ENCODE measurements at places on chromosomes 2 and 18.

DNA sequence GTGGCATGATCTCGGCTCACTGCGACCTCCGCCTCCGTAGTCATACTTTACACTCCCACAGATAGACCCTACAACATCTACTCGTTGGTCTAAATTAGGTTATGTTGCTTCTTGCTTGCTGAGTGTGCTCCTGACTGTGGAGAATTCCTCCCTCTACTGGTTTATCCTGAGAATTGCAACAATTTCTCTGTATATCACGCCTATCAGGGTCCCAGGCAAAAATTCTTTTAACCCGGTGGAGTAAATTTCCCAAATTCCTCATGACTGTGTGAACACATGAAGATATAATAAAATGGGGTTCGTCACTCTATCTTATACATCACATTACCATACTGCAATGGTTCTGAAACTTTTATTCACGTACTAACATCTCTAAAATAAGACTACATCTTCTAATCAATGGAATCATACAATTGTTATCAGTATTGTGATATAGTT, 156.7 kb downstream of the EVA1A start:
- DNase-seq: no peak

DNA sequence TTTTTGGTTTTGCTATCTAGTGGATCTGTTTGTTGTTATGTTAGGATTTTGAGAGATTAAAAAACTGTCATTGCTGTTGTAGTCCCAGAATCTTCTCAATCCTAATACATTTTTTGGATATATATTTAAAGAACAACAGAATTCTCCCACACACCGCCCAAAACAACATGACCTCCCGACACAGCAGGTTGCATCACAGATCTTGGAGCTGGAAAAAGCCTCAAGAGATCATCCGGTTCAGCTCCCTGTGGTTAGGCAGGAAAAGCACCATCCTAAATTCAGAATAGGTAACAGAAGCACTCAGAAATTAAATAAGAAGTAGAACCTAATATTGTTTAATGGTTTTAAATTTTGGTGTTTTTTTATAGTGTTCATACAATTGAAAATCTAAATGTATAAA, 251.4 kb upstream of the STON1 start:
- no peak for DNase-seq

GRCh38 chr2:216482640-216483039, 16.0 kb upstream of the RPL37A start:
- DNase-seq: no peak

- no peak for DNase-seq
Observed at GRCh38 chr2:149170156-149170555, 131.7 kb downstream of the LYPD6B start.

DNA sequence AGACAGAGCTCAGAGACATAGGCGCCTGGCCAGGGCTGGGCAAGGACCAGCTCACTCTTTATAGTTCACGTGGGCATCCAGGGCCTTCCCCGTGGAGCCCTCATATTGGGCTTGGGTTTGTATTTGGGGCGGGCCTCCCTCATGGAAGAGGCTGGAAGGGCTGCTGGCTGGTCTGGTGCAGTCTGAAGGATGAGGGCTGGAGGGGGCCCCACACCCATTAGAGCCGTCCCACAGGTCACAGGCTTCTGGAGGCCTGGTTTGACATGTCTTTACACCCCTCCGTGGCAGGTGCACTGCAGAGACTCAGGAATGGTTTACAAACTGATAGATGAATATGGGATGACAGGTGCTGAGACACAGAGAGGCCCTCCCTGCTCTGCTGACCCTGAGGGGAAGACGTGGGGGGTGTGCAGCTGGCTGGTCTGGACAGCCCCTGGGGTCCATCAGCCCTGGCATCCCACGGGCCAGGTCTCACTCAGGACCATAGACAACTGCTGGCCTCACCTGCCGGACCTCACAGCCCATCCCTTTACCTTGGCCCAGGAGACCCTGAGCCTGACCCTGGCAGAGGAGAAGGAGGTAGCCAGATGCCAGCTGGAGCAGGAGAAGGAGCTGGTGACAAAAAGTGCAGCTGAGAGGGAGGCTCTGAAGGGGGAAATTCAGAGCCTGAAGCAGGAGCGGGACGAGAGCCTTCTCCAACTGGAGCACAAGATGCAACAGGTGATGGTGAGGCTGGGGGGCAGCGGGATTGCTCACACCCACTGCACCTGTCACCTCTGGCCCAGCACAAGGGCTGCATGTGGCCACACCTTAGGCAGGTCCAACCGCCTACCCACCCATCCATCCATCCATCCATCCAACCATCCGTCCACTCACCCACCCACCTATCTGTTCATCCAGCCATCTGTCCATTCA, 43.9 kb downstream of the CROCC2 start:
- DNase-seq: peak; percentile 4

DNA sequence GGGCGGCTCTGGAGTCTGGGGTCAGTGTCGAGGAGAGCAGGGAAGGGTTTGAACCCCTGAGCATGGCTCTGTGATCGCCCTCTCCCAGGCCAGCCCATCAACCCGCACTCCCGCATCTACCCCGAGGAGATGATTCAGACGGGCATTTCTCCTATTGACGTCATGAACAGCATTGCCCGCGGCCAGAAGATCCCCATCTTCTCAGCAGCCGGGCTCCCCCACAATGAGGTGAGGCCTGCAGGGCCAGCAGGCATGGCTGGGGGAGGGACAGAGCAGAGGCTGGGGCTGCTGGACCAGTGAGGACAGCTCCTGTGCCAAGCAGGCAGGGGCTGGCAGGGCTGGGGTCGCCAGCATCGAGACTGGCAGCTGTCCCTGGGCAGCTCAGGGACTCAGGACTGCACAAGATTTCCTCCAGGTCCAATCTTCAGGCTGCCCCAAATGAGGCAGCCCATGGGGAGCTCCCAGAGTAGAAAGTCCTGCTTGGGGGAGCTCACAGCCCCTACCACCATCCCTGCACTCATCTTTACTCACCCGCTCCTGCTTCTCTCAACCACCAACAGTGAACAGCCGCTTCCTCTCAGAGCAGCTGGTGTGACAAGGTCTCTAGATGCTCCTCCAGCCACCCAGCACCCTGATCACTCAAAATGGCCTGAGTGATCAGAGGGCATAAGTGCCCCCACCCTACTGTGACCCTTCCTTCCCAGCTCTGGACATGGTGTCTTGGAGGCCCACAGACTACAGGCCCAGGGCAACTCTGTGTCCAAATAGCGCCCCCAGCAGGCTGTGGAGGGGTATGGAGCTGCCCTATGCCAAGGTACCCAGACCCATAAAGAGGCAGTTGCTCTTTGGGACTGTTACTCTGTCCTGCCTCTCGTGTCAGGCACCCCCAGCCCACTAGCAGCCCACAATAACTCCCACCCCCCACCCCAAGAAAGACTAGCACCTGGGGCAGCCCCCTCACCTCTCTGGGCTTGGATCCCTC, 18.3 kb upstream of the ANKRD53 start:
- DNase-seq: peak; percentile 12

- peak; percentile 6 for DNase-seq
Observed at GRCh38 chr2:137910641-137911040, 53.6 kb upstream of the HNMT start.

DNA sequence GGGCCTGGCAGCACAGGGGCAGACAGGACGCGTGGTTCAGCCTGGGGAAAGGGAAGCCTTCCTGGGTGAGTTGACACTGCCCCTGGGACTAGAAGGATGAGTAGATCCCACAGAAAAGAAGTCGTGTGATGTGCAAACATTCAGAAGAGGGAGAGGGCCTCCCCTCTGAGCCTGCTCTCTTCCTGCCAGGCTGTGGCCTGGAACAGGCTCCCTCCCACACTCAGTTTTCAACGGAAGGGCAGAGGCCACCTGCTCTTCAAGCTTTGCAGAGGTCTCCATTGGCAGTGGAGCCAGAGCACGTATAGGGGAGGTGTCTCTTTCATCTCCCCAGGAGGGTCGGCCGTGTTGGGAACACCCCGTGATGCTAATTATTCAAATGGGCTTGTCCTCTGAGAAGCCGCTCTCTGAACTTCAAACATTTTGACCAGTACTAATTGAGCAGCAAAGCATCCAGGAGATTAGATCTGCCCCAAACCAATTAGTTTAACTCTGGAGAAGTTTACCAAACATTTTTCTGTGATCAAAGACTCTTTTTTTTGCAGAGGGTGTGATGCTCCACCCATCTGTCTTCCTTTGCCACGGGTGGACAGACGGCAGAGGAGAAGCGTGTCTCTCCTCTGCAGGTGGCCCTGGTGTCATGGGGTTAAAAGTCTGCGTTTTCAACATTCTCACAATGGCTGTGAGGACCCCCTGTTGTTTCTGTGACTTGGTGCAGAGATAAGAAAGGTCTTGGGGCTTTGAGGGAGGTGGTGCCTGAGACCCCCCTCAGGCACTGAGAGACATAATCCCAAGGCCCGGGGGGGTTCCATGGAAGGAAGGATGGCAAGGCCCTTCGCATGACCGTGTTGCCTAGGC, 29.5 kb upstream of the ODC1 start:
- DNase-seq: no peak

- DNase-seq: no peak
Observed at GRCh38 chr18:2729757-2730156, 74.2 kb downstream of the SMCHD1 start.

- no peak for DNase-seq
Observed at GRCh38 chr2:219569635-219570034, 1.7 kb downstream of the OBSL1 start.

DNA sequence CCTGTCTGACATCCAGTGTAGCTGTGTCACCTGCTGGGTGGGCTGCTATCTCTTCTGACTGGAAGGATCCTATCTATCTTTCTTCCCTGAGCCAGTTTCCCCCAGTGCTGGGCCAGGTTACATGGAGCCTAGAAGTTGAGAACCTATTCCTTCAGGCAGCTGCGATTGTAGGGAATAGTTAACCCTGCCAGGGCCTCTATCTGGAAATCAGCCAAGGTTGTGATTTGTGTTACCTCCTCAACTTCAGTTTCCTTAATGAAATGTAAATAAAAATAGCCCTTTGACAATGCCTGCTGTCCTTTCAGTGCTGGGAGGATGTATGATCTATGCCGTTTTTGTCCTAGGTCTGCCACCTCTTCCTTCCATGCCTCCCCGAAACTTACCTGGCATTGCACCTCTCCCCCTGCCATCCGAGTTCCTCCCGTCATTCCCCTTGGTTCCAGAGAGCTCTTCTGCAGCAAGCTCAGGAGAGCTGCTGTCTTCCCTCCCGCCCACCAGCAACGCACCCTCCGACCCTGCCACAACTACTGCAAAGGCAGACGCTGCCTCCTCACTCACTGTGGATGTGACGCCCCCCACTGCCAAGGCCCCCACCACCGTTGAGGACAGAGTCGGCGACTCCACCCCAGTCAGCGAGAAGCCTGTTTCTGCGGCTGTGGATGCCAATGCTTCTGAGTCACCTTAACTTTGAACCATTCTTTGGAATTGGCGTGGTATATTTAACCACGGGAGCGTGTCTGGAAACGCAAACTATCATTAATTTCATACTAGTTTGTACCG, 36.6 kb downstream of the GORASP2 start:
- DNase-seq: no peak

GRCh38 chr2:523698-524270, 153.4 kb downstream of the TMEM18 start:
- DNase-seq: no peak

DNA sequence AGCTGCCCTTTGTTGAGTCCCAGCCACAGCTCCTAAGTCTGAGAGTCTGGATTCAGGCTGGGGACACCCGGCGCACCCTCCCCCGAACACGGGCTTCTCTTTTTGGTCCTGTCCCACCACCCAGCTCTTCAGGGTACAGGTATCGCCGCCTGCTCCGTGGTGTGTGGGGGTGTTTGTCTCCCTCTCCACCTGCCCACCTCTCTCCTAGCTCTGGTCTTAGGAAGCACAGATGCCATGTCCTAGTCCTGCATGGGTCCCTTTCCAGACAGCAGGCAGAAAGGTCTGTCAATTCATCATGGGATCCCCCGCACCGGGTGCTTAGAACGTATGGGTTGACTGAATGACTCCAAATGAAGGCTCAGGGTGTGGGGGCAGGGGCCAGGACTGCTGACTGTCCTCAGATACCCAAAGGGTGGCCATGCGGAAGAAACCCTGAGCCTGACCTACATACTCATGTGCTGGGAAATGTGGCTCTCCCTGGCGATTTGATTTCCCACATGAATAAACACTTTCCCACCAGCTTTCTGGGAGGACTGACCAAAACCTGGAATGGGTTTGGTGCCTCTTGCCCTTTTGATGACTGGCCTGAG, 156.8 kb downstream of the CELF4 start:
- no peak for DNase-seq
